ENCODE measurements at places on chromosomes 7 and 10. TPM values are rescaled to one million over a fixed set of nuclear protein-coding genes. Genes with fewer than 3 reads are reported as not detected.
A peak's percentile ranks its signal among the peaks of the same experiment; 100 is the strongest.

GRCh38 chr10:60388709-60389301 is 870 bp downstream of the ANK3 start:
- DNase-seq = no peak

DNA sequence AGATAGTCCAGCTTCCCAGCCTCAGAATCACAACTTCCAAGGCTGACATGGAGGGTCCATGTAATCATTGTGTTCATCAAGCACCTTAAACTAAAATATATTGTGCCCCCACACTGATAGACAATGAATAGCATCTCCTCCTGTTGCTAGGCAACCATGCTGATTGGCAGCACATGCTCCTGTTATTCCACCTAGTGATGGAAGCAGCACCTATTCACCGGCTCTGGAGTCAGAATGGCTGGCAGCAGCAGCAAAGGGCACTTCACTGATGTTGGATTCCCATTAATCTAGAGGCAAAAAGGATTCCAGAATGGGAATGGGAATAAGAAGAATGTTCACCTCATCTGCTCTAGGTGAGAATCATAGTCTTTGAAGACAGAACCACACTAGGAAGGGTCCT is 55.0 kb downstream of the RELN start:
- DNase-seq = no peak

DNA sequence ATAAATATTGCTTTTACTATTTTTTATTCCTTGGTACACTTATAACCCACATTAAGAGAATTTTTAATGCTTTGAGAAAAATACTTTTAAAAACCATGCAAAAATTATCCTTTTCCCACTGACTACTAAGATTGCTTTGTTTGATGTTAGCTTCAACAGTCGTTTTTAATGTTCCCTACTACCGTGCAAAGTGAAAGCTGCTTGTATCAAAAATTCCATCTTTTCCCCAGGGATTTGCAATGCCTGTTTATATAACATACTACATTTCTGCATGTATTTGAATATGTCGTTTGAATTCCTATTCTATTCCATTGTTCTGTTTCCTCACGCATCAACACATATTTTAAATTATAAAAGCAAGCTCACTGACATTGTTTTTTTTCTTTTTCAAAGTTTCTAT is 54.4 kb downstream of the TFPI2 start:
- DNase-seq = no peak

GRCh38 chr7:127635659-127636285 is 16.2 kb upstream of the SND1 start:
- DNase-seq = no peak

DNA sequence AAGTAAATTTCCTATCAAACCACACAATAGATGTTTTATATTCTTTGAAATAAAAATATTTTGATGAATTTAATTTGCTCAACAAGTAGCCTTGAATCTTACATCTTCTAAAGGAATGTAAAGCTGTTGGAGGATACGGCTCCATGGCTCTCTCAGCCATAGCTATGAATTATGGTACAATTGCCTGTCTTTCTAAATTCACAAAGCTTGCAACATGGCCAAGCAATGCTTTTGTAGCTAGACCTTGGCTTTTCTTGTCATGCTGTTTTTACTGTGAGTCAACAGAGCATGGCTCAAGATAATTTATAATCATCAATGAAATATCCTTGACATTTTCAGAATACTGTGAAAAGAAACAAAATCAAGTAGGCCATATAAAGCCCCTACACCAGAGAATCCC is 286.7 kb downstream of the CACNA2D1 start:
- no peak for DNase-seq

DNA sequence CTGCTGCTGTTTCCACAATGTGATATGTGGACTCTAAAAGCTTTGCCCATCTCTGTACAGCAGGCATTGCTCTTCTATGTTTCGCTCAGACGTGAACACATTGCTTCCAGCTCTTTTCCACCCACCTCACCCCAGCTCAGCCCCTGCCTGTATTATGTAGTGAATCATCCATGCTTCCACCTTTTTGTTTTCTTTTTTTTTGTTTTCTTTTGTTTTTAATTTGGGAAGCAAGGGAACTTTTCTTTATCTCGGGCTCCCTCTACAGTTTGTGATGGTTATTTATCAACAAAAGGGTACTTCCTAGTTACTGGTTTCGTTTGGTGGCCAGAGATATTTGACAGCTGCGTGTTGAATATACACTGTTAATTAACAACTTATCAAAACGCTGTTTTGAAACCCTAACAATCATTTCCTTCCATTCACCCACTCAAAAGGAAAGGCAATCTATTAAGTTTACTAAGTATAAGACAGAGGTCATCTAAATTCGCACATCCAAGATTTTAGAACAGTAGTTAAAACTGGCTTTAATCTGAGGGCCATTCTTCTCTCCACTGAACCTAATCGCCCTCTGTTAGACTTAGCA is 127.9 kb upstream of the STK17A start:
- no peak for DNase-seq

PSTK gene
- total RNA-seq = 3.8 TPM

NKX2-3 gene
- not detected for total RNA-seq

PNLIPRP1 gene
- not detected for total RNA-seq

- no peak for DNase-seq
Measured at GRCh38 chr7:137073571-137074325, 205.3 kb downstream of the CHRM2 start.

XRCC2 gene
- 3.0 TPM for total RNA-seq

DNA sequence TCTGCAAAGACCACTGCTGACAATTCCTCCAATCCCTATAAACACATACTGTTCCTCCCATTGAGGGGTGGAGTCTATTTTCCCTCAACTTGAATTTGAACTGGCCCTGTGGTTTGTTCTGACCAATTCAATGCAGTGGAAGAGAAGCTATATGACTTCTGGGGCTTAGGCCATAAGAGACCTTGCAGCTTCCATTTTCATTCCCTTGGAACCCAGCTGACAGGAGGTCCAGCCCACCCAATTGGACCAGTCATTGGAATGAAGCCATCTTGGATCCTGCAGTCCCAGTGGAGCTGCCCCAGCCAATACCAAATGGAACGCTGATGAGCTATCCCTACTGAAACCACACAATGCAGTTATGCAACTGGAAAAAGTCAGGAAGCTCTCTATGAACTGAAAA is 8.9 kb upstream of the TMED4 start:
- no peak for DNase-seq

GRCh38 chr10:132232023-132232951 is 45.5 kb downstream of the DPYSL4 start:
- DNase-seq = no peak

DNA sequence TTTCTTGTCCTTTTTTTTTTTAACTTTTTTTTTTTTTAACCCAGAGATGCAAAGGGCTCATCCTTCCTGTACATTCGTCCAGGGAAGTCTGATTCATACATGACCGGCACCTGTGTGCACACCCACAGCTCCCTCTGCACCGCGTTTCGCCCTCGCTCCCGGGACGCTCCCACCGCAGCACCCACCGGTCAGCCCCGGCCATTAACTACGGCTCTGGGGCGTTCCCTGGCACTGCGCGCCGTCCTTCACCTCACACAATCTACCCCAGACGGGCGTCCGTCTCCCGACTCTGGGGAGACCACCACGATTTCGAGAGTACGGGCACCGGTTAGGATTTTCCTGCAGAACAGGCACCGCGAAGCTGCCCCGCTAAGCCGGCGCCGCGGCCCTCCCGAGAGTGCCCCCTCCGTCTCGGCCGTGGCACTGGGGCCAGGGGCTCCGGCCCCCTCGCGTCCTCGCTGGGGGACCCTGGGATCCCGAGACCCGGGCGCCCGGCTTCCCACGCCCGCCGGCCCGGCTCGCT is 452 bp downstream of the ATE1 start:
- DNase-seq = peak; percentile 65

GRCh38 chr10:114516356-114516755 is 112.1 kb upstream of the AFAP1L2 start:
- DNase-seq = no peak

VAX1 gene
- total RNA-seq = 0.27 TPM

DNA sequence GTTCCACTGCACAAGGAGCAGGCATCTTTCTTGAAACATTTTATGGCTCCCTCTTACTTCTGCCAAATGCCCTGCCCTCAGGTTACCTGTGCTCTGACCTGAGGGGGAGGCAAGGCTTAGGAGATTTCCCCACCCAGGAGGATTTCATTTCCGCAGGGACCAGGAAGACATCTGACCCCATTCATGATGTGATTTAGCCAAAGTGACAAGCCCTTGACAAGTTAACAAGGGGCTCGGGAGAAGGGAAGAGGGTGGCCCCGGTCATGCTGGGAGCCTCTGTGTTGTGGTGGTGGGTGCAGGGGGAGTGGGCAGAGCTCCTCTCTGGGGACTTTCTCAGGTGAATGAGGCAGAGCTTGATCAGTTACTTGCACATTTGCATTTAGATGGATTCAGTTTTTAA is 18.9 kb downstream of the GIMAP5 start:
- no peak for DNase-seq

GRCh38 chr7:139772873-139773272 is 4.9 kb downstream of the HIPK2 start:
- no peak for DNase-seq

DNA sequence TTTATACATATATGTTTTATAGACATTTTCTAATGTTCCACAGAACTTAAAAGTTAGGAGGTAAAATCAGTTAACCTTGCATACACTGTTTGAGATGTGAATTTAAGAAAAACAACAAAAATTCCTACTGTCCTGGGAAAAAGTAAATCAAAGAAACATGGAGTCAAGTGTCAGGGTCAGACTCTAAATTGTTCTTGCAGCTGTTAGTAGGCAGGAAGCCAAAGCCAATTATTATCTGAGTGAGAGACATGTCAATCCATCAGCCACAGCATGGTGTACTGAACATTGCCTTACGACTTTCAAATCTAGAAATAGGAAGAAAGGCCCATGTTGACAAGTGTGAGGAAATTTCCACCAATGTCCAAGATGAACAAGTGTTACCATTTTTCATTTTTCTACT is 461.2 kb upstream of the MBL2 start:
- DNase-seq = no peak

GRCh38 chr10:27319752-27320431 is 79.3 kb upstream of the ACBD5 start:
- DNase-seq = peak; percentile 43

GRCh38 chr7:4659551-4660286 is 22.4 kb upstream of the FOXK1 start:
- DNase-seq = no peak

DNA sequence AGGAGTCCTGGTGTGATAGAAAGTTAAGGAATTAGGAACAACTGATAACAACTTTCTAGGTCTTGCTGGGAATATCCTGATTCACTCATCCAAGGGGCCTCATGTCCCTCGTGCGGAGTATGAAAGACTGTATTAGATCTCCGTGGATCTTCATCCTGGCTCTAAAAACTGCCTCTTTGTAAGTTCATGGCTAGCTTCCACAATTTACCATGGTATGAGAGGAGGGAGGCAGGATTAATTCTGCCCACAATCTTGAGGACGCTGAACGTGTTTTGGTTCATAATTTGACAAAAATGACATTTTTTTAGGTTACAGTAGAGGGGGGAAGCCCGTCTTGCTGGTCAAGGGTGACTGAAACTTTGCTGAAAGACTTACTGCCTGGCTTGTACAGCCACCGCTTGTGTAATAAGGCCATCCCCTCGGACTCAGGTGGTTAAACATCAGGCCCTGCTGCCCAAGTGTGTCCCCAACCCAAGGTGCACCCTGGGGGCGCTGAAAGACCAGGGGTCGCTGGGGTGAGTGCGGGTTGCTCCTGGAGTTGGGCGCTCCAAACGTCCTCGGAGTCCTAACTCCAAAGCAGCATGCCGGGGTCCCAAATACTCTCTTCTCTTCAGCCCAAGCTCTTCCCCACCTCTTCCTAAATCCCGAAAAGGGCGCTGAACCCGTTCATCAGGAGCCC is 733 bp downstream of the HIBADH start:
- no peak for DNase-seq

- DNase-seq = no peak
Measured at GRCh38 chr10:102767428-102768160, 23.8 kb downstream of the WBP1L start.

DNA sequence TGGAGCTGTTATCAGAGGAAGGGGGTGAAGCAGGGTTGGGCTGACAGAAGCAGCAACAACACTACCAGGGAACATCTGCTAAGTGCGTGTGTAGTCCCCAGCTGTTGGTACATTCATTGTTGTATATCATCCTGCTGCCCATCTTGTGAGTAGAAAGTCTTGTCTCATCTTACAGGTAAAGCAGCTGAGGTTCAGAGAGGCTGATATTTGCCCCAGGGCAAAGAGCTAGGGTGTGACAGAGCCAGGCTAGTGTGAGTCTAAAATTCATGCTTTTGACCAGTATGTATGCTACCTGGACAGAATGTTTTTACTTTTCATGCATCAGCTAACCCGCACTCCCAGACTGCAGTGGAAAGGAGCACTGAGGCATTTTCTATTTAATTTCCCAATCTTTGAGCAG is 221.6 kb downstream of the STK31 start:
- DNase-seq = no peak

TSPAN33 gene
- total RNA-seq = 6.6 TPM
